ENCODE measurements at places on chromosomes 11 and 22. TPM values are rescaled to one million over a fixed set of nuclear protein-coding genes. Genes with fewer than 3 reads are reported as not detected.

Gene NAGA
- total RNA-seq: 55.8 TPM

Gene FERMT3
- 26.7 TPM for total RNA-seq

Gene SLC25A18
- 1.6 TPM for total RNA-seq

Gene TSKU
- 20.4 TPM for total RNA-seq

Gene MLC1
- not detected for total RNA-seq

Gene CLCF1
- not detected for total RNA-seq

Gene PLXNB2
- total RNA-seq: 341 TPM

Gene RNF215
- total RNA-seq: 16.3 TPM

Gene DSCAML1
- total RNA-seq: 0.45 TPM

Gene C22orf42
- not detected for total RNA-seq

Gene INPP5J
- 34.4 TPM for total RNA-seq

Gene ACRV1
- total RNA-seq: not detected

Gene HBD
- not detected for total RNA-seq

GRCh38 chr11:115961159-115962003, 457.2 kb upstream of the CADM1 start:
- DNase-seq: peak; percentile 41

- no peak for DNase-seq
Measured at GRCh38 chr11:109076870-109077269, 345.1 kb upstream of the C11orf87 start.

DNA sequence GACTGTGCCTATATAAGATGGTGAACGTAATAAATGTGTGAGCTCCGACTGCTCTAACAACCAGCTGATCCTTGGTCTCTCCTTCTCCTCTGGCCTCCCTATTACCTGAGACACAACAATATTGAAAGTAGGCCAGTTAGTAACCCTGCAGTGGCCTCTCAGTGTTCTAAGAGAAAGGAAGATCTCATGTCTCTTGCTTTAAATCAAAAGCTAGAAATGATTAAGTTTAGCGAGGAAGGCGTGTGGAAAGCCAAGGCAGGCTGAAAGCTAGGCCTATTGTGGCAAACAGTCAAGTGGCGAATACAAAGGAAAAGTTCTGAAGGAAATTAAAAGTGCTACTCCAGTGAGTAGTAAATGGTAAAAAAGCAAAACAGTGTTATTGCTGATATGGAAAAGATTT, 39.5 kb downstream of the HIPK3 start:
- DNase-seq: no peak

DNA sequence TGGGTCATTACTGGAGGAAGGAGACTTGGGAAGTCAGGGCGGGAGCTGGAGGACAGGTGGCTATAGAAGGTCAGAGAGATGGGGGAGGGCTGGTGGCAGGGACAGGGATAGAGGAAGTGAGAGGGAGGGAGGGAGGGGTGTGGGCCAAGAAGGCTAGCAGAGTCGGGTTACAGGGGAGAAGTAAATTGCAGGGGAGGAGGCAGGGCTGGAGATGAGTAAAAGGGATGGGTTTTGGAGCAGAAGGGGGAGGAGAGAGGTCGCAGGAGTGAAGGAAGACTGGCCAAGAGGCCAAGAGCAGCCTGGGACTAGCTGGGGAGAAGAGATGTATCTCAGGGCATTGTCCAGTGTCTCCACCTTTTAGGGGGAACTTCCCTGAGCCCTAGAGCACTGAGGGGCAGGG, 33.0 kb downstream of the LRRC10B start:
- peak; percentile 63 for DNase-seq

GRCh38 chr11:79440571-79441460, at the start of gene TENM4:
TSS of gene TENM4 (minus strand) at chr11:79441030. CDS start at chr11:79069944, 371,086 bp downstream.
- DNase-seq: peak; percentile 56

- DNase-seq: no peak
Measured at GRCh38 chr22:22979954-22980353, 90.4 kb upstream of the GNAZ start.

DNA sequence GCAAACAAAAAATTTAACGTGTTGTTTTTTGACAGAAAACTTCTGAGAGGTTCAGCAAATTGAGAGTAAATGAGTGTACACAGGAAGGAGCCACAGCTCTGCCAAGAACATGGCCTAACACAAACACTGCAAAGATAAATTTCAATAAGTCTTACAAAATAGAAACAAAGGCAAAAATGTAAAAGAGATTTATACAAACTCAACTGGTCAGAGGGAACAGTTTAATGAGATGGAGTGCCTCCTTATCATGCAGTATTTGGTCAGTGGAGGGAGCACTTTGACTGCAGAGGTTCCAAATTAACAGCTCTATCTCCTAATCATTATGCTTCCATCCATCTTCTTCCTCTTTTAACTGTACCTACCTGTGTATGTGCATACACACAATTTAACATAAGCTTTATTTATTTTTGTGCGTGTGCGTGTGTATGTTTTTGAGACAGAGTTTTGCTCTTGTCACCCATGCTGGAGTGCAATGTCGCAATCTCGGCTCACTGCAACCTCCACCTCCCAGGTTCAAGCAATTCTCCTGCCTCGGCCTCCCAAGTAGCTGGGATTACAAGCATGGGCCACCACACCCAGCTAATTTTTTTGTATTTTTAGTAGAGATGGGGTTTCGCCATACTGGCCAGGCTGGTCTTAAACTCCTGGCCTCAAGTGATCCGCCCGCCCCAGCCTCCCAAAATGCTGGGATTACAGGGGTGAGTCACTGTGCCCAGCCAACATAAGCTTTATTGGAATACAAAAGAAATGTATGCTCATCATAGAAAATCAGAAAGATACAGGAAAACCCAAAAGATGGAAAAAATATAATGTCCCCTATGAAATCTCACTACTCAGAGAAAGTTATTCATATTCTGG, 111.9 kb downstream of the MRTFA start:
- DNase-seq: no peak

GRCh38 chr11:106076171-106076918, 802 bp downstream of the KBTBD3 start:
- peak; percentile 24 for DNase-seq

DNA sequence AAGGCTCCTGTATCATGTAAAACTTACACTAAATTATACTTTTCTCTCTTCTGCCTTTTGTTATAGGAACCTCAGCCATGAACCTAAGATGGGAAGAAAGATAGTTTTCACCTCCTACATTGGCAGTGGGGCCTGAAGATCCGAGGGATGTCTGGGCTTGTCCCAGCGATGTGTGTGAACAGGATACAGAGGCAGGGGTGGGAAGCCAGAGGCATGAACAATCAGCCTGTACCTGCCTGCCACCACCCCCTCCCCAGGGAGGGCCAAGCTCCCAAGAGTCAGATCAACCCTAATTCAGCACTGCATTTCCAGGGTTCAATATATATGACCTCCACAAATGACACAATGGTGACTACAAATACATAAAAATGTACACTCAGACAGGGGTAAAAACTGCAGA, 9.4 kb downstream of the KIAA0930 start:
- DNase-seq: no peak

DNA sequence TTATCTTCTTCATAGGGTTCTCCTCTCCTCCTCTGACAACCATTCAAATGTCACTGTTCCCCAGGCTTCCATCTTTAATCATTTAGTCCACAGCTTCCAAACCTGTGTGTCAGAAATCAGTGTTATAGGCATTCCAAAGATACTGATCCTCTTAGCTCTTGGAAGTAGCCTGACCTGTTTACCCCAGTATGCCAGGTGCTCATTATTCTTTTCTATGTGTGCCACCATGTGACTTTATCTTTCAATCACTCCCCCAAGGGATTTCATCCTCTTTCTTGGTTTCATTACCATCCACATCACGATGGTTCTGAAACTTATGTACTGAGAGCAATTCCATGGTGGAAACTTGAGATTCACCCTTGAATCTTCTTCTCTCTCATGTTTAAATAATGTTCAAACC, 7.6 kb downstream of the POU2AF2 start:
- no peak for DNase-seq

DNA sequence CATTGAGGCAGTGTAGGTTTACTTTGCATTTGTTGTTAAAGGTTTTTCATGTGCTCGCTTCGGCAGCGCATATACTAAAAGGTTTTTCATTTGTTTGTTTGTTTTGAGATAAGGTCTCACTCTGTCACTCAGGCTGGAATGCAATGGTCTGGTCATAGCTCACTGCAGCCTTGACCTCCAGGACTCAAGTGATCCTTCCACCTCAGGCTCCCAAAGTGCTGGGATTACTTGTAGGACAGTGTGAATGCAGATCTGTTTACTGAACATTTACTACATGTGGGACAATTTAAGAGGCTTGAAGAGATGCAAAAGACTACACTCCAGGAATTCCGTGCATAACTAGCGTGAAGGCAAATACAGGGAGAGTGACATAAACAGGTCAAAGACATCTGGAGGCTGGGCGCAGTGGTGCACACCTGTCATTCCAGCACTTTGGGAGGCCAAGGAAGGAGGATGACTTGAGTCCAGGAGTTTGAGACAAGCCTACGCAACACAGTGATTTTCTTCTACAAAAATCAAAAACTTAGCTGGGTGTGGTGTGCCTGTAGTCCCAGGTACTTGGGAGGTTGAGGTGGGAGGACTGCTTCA, 34.1 kb downstream of the YPEL1 start:
- DNase-seq: no peak

DNA sequence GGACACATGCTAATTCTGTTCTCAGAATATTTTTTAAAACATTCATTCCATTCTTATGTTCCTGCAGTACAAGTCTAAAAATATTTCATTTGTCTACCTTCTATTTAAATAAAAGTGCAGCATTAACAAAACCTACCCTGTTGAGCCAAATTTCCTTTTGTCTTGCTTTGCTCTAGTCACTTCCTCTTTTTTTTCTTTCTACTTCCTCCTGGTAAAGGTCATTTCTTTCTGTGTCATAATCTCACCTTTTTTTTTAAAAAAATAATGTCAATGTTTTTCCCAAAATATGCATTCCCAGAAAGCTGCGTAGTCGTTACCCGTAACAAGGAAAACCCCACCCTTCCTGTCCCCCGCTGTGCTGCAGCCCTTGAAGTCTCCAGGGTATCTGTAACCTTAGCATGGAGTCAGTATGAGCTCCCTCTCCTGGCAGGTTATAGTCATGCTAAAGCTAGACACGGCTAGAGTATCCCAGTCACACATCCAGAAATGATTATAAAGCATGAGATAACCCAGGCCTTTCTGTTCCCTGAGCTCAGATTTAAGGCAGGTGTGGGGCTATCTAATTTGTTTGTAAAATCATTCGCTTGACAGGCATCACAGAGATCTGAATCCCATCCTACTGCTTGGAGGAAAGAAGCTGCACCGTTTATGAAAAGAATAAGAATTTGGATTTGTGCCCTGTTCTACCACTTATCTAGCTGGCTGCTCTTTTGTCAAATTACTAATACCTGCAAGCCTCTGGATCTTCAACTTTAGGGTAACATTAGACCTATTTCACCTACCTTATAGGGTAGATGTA, 51.1 kb upstream of the EED start:
- DNase-seq: peak; percentile 87

GRCh38 chr22:23431337-23432072, 148.6 kb downstream of the IGLL1 start:
- no peak for DNase-seq

- no peak for DNase-seq
Measured at GRCh38 chr11:20049231-20049630, 111.0 kb downstream of the DBX1 start.

GRCh38 chr11:112227471-112227870, 1.2 kb downstream of the PTS start:
- DNase-seq: no peak

GRCh38 chr22:45640941-45641621, 30.6 kb upstream of the ATXN10 start:
- DNase-seq: no peak

GRCh38 chr22:19105867-19106802, 16.1 kb downstream of the DGCR2 start:
- no peak for DNase-seq

DNA sequence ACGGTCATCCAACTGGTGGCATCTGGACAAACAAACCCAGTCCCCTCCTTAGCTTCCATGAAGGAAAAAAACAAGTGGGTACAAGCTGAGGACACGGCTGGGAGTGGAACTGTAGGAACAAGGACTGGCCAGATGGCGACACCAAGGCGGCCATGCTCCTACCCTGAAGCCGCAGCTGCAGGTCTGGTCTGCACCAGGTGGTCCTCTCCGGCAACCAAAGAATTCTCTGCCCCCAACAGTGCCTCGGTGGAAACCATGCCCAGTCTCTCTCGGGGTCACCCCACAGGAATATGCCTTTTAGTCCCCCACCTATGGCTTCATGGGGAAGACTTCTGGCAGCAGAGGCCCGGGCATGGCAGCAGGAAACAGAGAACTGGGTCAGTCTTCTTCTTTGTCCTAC, 22.6 kb downstream of the OVOL1 start:
- DNase-seq: no peak

- DNase-seq: no peak
Measured at GRCh38 chr11:126434950-126435335, 79.5 kb downstream of the ST3GAL4 start.

DNA sequence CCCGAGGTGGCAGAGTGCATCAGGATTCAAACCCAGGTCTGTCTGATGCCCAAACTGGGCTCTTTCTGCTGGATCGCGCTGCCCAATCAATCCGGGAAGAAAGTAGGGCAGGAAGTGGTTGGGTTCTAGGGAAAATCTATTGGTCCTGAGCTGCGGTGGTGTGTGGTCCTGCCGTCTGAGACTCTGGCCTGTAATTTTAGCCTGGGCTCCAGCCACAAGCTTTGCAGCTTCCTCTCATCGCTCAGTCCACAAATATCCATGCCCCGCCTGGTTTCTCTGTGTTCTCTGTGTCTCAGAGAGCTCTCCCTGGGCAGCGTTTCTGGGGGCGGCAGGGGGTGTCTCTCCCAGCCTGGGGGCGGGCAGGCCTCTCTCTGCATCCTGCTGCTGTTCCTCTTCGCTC, 18.7 kb downstream of the CACNG2 start:
- no peak for DNase-seq

GRCh38 chr22:20738394-20739089, 35.4 kb upstream of the SERPIND1 start:
- DNase-seq: no peak

GRCh38 chr11:56885177-56885576, 103.5 kb upstream of the OR5AK2 start:
- peak; percentile 48 for DNase-seq

DNA sequence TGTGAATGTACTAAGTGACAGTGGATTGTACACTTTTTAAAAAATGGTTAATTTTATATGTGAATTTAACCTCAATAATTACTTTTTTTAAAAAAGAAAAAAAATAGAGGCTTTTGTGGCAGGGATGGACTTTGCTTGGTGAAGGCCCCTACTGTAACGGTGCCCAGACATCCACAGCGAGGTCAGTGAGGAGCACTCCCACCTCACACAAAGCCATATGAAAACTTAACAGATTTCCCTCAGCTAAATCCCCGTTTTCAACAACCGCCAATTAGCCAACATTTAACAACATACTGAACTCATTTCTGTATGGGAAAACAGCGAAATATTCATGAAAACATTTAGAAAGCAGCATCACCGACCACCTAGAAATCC, 642 bp upstream of the C11orf58 start:
- DNase-seq: no peak
